Fibroblast of skin of left quadriceps (primary cell): ENCODE measurements at places on chromosomes 1 and 21.

DNA sequence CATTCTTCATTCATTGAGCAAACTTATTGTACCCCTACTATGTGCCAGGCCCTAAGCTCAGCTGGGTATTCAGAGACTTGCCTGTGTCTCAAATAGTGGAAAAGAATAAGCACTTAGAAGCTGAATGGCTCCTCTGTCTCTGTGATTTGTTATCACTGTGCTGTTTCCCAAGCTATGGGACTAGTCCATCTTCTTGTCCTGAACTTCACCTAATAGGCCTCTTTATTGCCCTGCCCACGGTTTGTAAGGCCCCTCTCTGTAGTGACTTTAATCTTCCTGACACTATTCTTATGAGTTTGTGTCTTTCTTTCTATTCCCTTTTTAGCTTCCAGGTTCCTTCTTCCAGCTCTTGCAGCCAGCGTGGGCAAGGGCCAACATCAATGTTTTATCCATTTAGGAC, 85.4 kb upstream of the LPGAT1 start:
- DNase-seq, result no peak

DNA sequence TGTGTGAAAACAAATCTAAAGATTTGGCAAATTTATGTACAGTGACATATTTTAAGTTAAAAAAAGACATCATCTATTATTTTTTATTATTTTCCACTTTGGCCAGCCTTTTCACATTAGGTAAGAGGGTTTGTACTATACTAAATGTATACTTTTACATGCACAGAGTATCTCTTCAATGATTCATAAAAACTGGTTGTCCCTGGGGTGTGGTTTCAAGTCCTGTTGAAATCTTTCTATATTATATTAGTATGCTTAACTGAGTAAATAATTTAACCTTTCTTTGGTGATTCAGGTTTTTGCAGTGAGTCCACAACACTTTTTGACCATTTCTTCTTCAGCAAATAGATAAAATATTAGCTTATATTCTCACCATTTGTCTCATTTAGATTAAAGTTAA, 45.7 kb downstream of the EEIG2 start:
- DNase-seq, result no peak

- no peak for DNase-seq
These were observed 435.1 kb downstream of the PRDM2 start for GRCh38 chr1:14135070-14135469.

- DNase-seq, result no peak
These were observed 129.0 kb downstream of the TGFB2 start for GRCh38 chr1:218474128-218474527.

- DNase-seq, result no peak
These were observed 17.2 kb downstream of the NIBAN1 start for GRCh38 chr1:184956999-184957700.

DNA sequence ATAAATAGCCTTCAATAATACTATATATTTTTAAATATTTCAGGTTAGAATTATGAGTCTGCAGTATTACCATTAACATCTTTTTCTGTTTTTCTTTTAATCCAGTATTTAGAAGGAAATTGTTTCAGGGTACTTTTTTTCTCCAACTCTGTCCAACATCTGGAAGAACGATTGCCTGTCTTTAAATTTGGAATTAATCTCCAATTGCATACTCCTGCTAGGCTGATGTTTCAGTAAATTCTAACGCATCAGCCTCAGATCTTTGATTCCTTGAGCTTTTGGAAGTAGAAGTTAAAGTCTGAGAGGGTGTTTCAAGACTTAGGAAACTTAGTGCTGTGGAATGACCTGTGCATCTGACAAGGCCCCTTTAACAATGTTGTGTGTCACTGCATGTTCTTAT, 20.3 kb downstream of the NFIA start:
- no peak for DNase-seq

GRCh38 chr1:10674700-10675609, 121.5 kb downstream of the CASZ1 start:
- no peak for DNase-seq

- no peak for DNase-seq
These were observed 364.8 kb upstream of the SGIP1 start for GRCh38 chr1:66168948-66169671.

- DNase-seq, result no peak
These were observed 642 bp downstream of the MLLT11 start for GRCh38 chr1:151060657-151061421.

- no peak for DNase-seq
These were observed 19.5 kb upstream of the TIPRL start for GRCh38 chr1:168159251-168159650.

DNA sequence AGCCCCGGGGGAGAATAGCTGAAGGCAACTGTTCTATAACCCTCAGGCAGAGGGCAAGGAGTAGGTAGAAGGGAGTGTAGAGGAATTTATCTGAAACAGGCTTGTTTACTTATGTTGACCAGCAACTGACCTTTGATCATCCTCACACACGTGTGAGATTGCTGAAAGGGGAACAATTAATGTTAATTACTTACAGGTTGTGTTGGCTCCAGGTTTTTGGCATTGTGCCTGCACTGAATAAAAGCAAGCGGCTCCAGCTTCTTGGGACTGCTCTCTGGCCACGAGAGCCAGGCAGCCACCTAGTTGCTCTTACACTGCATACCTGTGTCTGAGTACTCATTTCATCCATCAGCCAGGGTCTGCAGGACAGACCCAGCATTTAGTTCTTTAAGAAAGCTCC, 41.3 kb upstream of the ARHGEF10L start:
- DNase-seq, result no peak

GRCh38 chr1:83716641-83717040, 282.3 kb downstream of the TTLL7 start:
- DNase-seq, result no peak

GRCh38 chr1:205351984-205352713, 4.6 kb downstream of the KLHDC8A start:
- DNase-seq, result no peak

GRCh38 chr1:213119794-213120193, 68.8 kb downstream of the RPS6KC1 start:
- no peak for DNase-seq

- no peak for DNase-seq
These were observed 29.3 kb downstream of the C1orf116 start for GRCh38 chr1:207003210-207003609.

GRCh38 chr1:204447190-204447589, 35.6 kb upstream of the PPP1R15B start:
- no peak for DNase-seq

DNA sequence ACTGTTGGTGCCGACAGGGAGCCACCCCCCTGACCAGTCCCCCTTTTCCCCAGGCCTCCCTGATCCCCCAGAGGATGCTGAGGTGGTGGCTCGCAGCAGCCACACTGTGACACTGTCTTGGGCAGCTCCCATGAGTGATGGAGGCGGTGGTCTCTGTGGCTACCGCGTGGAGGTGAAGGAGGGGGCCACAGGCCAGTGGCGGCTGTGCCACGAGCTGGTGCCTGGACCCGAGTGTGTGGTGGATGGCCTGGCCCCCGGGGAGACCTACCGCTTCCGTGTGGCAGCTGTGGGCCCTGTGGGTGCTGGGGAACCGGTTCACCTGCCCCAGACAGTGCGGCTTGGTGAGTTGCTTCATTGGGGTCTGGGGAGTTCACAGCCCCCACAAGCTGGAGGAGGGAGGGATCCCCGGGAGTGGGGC, 89.2 kb downstream of the TRIM11 start:
- no peak for DNase-seq

DNA sequence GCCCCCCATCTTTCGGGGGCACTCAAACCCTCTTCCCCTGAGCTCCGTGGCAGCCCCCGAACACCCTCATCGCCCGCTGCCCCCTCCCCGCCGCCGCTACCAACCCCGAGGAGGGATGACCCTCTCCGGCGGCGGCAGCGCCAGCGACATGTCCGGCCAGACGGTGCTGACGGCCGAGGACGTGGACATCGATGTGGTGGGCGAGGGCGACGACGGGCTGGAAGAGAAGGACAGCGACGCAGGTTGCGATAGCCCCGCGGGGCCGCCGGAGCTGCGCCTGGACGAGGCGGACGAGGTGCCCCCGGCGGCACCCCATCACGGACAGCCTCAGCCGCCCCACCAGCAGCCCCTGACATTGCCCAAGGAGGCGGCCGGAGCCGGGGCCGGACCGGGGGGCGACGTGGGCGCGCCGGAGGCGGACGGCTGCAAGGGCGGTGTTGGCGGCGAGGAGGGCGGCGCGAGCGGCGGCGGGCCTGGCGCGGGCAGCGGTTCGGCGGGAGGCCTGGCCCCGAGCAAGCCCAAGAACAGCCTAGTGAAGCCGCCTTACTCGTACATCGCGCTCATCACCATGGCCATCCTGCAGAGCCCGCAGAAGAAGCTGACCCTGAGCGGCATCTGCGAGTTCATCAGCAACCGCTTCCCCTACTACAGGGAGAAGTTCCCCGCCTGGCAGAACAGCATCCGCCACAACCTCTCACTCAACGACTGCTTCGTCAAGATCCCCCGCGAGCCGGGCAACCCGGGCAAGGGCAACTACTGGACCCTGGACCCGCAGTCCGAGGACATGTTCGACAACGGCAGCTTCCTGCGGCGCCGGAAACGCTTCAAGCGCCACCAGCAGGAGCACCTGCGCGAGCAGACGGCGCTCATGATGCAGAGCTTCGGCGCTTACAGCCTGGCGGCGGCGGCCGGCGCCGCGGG, 837 bp downstream of the FOXD3 start:
- DNase-seq, result no peak

GRCh38 chr1:15249081-15249480, 2.1 kb downstream of the FHAD1 start:
- no peak for DNase-seq

DNA sequence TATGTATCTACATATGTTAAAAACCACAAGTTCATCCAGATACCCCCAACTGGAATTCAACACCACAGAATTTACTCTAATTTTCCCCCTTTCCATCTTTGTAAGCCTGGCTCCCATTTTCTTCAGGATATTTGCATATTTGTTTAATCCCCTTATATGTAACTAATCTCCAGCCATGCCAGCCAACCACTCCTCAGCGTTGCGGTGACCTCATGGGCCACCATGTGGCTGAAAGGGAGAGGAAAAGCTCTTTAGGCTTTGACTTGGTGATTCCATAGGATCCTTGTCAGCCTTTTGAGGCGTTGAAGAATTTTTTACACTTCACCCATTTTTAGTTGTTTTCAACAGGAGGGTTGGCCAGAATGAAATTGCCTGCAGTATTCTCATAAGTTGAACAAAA, 10.0 kb downstream of the CLDN19 start:
- DNase-seq, result no peak

DNA sequence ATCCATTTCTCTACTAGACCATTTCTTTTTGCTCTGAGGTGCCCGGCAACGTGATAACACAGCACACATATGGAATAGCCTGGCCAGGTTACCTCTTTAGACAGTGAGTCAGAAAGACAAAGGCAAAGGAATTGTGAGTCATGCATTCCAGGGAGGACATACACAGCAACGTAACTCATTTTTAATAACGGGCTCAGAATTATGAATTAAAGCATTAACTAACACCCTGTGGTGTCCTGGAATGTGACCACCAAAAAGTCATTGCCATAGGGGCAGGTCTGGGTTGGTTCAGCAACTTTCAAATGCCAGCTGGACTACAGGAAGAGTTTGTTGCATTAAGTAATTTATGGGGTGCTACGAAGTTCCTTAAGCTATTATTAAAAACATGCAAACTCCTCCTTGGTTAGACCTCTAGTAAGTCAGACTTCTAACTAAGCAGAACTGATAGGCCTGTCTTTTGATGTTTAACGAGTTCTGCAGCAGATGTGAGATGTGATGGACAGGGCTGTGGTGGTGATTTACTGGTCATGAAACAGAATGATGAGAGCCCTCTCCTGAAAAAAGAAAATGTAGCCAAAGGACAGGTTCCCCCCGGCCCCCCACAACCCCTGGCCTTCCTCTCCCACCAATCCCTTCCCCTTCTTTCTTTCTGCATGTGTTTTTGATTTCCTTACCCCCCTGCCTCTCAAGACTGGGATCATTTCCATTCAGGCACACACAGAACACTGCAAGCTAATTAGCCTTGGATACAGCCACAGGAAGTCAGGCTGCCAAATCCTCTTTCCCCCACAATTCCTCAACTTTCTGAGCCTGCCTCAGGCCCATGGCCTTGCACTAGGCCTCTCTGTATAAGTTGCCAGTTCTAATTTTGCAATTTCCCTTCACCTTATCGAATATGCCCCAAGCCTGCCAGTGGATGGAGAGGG, 88.9 kb upstream of the HAO2 start:
- DNase-seq, result peak; percentile 84

DNA sequence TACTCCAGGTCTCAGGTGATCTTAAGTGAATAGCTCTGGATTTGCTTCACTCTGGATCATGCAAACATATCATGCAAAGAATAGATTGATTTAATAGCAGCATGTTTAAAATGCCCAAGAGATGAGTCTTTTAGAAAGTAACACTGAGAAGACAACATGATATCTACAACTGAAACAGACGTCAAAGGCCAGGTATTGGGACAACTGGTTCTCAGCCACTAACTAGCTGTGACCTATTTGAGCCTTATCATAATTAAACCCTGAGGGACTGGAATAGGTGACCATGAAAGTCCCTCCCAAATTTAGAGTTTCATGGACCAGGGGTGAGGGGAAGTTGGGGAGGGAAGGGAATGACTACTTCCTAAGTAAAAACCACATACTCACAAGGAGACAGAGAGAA, 95.7 kb downstream of the NIBAN1 start:
- DNase-seq, result no peak

- DNase-seq, result no peak
These were observed 912.6 kb downstream of the TTLL7 start for GRCh38 chr1:83086346-83086745.

DNA sequence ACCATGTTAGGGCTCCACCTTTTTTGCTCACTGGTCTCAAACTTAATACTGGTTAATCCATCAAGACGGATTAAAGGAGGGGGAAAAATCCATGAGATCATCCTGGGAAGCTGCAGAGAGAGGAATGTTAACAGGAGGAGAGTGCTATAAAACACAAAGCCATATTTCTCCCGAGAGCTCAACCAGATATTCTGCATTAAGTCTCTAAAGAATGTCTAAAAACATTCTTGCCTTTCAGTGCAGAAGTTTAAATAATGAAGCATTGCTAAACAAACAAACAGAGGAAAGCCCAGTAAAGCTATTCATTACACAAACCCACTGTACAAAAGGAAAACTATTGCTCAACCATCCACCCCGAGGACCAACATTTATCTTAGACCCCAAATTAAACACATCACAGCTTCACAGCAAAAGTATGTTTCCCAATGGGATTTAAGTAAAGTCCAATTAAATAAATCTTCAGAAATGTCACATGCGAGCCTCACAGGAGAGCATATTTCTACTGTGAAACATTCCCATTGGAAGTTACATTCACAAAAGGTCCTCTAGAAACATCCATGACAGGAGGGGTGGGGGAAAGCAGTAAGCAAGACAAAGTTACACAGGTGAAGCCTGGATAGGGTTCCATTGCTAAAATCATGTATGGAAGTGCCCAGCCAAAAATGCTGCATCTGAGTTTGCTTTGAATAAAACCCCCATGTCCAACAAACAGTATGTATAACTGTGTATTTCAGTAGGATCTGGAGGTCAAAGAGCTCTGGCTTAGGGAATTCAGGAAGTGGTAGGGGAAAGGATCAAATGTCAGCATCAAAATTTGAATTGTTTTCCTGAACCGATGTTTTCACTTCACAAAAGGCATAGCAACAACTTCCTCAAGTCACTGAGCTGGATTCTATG, 23.3 kb downstream of the DUSP10 start:
- peak; percentile 99 for DNase-seq

- no peak for DNase-seq
These were observed 2.0 kb downstream of the ZDHHC18 start for GRCh38 chr1:26828411-26828991.
